ENCODE measurements at places on chromosomes 7 and 10.
A peak's percentile ranks its signal among the peaks of the same experiment; 100 is the strongest.

- DNase-seq, result no peak
These were observed 218.9 kb downstream of the DOCK4 start for GRCh38 chr7:111987115-111987826.

- no peak for DNase-seq
These were observed 266.6 kb upstream of the GNAI1 start for GRCh38 chr7:79868010-79868409.

- no peak for DNase-seq
These were observed 31.2 kb upstream of the FFAR4 start for GRCh38 chr10:93535293-93535692.

- DNase-seq, result no peak
These were observed 35.5 kb upstream of the DRGX start for GRCh38 chr10:49431426-49431825.

DNA sequence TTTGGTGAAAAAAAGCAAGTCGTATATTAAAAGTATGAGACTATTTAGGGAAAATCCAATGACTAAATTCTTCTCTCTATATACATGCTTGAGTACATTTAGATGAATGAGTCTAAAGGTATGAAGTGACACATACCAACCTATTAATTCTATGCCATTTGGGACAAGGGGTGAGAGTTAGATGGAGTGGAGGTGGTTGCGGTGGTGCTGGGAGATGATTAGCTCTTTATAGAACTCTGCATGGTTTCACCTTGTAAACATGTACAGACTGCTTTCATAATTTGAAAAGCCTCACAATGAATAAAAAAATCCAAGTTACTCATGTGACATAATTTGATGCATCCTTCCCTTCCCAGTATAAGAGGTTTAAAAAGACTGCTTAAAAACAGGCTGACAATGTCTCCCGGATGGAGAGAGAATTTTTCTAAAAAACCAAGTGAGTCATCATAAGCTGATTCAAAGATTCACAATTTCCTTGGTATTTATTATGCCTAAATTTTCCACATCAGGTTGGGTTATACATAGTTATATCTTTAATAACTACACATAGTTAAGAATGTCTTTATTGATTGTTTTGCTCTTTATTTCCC is 572.8 kb downstream of the REEP3 start:
- no peak for DNase-seq

DNA sequence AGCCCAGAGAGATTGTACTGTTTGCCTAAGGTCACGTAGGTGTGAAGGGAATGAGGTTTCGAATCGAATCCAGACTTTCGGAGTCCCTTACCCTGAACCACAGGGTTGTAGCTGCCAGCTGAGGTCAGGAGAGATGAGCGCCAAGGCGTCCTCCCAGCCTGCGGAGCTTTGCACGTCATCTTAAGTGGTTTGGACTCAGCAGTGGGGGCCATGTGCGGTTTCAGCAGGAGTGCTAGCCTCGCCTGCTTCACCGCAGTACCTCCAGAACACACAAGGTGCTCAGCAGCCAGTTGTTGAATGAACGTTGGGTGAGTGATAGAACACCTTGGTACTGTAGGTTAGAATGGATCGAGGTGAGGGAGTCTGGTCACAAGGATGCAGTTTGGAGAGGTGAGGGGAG is 74.9 kb upstream of the PPIF start:
- DNase-seq, result no peak

DNA sequence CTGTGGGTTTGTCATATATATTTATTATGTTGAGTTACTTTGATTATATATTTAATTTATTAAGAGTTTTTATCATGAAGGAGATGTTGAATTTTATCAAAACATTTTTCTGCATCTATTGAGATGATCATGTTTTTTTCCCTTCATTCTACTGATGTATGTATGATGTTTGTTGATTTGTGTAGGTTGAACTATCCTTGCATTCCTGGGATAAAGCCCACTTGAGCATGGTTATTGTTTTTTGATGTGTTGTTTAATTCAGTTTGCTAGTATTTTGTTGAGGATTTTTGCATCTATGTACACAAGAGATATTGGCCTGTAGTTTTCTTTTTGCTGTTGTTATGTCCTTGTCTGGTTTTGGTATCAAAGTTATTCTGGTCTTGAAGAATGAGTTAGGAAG is 31.1 kb downstream of the SCART1 start:
- DNase-seq, result no peak

- DNase-seq, result no peak
These were observed 68.3 kb upstream of the AMPH start for GRCh38 chr7:38699471-38699870.

GRCh38 chr10:3781468-3782145 is 3.4 kb downstream of the KLF6 start:
- DNase-seq, result no peak

GRCh38 chr7:111789048-111789320 is 226.7 kb upstream of the IMMP2L start:
- no peak for DNase-seq

DNA sequence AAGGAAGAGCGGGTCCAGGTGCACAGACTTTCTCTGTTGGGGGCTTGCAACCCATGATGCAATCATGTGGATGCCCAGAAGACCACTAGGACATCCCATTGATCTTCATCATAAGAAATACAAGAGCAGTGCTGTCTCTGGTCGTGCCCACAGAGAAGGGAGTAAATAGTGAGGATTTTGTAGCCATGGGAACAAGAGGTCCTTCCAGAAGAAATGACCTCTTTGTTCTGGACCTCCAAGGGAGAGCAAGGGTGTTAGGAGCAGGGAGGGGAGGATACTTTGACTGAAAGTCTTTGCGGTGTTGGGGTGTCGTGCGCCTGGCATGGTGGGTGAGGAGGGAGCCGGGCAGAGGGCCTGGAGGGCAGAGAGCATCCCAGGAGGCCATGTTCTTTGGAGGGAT is 55.0 kb upstream of the EN2 start:
- no peak for DNase-seq

- DNase-seq, result no peak
These were observed 29.1 kb downstream of the GALNT11 start for GRCh38 chr7:152054367-152055230.

GRCh38 chr10:44478040-44478439 is 93.1 kb upstream of the CXCL12 start:
- DNase-seq, result peak; percentile 33

DNA sequence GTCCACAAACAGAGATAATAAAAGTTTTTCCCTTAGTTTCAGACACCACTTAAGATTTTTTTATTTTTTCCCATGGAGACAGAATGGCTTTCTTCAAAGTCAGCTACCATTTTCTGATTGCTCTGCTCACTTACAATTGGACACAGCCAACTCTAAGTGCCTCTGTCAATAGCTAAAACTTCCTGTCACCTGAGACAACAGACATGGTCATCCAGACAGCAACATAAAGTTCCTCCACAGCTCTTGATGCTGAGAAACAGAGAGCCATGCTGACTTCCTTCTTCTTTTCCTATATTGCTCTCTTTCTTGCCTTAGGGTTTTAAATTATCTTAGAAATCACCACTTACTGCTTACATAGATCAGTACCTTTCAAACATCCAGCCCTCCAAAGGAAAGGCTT is 12.0 kb downstream of the ZNF800 start:
- no peak for DNase-seq

GRCh38 chr7:140249036-140249806 is 72.4 kb upstream of the KDM7A start:
- no peak for DNase-seq

DNA sequence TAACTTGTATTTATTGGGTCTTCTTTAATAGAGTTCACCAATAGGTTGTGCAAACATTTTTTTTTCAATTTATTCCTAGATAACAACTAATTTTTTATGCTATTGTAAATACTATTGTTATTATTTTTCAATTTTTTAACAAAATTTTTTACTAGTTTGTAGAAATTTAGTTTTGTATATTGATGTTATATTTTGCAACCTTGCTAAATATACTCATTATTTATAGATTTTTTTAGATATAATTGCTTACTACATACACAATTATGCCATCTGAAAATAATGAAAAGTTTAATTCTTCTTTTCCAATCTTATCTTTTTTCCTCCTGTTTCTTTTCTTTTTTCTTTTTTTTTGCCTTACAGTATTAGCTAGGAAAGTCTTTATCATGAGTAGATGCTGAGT is 216.9 kb downstream of the SLC25A13 start:
- DNase-seq, result no peak

GRCh38 chr7:50196719-50197118 is 103.7 kb upstream of the ZPBP start:
- DNase-seq, result no peak

GRCh38 chr10:91907033-91907594 is 2.2 kb downstream of the FGFBP3 start:
- DNase-seq, result no peak

DNA sequence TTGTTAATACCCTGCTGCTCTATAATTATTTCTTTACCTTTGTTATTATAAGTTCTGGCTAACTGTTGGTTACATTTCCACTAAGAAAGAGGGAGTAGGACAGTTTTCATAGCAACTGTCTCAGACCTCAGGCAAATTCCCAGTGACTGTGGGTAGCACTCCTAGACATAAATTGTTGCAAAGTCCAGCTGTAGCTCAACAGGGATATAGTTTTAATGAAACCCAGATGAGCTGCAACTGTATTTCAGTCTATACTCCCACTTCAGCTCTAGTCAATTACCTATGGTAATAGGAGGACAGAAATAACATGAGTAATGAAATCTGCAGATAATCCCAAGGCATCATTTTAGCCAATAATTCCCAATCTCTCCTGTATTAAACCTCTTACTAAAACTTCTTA is 103.0 kb upstream of the SEMA3A start:
- no peak for DNase-seq

DNA sequence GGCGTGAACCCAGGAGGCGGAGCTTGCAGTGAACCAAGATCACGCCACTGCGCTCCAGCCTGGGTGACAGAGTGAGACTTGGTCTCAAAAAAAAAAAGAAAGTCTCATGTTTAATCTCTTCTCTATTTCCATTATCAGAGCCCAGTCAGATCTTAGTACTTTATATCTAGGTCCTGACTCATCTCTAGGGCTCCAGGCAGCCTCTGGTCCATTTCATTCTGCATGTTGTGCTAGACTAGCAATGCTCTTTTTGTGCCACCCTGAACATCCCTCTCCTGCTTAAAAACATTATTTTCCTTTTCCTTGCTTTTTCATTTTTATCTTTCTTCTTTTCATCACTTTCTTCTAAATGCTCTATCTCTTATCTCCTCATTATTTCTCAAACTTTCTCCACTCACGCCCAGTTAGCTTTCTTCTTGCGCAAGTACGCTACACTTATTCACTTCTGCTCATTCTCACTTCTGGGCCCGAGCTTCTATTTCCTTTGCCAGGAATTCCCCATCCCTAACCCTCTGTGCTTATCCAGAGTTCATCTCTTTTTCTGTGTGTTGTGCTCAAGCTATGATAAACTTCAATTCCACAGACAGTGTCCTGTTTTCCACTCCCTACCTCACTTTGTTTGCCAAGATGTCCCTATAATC is 63.9 kb downstream of the BTAF1 start:
- DNase-seq, result peak; percentile 5

GRCh38 chr7:28507525-28508282 is 95.4 kb downstream of the CREB5 start:
- no peak for DNase-seq

DNA sequence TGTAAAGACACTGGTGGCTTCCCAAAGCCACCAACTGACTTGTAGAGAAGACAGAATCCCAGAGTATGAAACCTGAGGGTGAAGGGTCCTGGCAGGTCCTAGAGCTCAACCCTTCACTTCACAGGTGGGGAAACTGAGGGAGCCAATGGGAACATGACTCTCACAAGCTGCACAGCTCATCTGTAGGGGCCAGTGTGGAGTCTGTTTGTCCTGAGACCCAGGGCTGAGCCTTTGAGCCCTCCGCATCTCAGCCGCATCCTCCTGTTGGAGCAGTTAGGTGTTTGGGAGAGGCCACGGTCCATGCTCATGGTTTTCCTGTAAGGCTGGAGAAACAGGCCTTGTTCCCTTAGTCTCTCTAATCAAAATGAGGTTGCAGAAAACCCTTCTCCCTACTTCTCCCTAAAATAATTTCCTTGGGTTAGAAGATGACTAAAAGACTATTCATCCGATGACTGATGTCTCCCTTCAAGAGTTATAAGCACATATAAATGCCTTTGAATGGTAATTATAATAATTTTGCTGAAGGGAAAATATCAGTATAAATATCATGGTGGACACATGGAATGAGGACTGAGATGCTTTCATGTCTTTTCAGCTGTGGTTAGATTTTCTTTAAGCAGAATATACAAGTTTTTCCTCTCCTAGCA is 10.3 kb downstream of the HTRA1 start:
- DNase-seq, result no peak

DNA sequence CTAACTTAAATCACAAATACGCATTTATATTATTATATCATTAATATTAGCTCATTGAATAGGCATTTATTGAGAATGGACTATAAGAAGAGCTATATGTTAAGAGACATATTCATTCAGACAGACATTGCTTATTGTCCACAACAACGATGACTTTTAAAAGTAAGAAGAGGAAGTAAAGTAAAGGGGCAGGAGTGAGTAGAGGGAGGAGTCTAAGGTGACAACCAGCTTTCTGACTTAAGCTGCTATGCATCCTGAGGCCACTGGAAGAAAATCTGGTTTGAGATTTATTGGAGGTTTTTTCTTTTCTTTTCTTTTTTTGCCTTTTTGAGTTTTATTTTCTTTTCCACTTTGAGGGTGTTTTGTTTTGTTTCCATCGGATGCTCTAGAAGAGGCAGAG is 723.5 kb downstream of the GRM8 start:
- no peak for DNase-seq

GRCh38 chr7:40475681-40475982 is 340.8 kb downstream of the SUGCT start:
- no peak for DNase-seq

GRCh38 chr7:116218051-116218645 is 7.8 kb downstream of the TES start:
- DNase-seq, result peak; percentile 75

- DNase-seq, result no peak
These were observed 40.8 kb downstream of the INPP5A start for GRCh38 chr10:132578287-132578951.

DNA sequence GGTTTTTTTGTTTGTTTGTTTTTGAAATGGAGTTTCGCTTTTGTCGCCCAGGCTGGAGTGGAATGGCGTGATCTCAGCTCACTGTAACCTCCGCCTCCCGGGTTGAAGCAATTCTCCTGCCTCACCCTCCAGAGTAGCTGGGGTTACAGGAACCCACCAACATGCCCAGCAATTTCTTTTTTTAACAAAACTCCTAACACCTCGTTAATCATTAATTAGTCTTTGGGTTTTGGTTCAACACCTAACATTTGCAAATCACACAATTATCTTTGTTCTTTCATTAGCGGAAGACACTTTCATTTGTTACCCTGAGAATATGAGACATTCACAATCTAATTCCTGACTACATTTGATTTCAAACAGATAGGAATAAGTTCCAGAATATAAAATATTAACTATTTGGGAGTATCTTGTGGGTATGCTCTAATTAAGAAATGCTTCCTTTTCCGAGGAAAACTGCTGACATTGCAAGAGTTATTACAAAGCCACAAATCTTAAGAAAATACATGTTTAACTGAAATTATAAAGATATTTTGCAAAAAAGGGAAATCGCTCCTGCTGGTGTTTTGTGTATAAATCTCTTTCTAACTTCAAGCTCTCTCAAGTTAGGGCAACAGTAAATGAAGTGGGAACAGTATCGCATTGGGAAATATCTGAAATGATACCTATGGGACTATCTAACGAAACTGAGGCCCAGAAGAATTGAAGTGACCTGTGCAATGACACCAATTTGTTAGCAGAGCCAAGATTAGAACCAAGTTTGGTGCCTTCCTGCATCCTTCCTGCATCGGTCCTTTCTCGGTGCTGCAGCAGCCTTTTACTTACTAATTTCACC is 1.2 kb upstream of the LSM8 start:
- DNase-seq, result no peak

- peak; percentile 94 for DNase-seq
These were observed at the start of gene CYTH3 for GRCh38 chr7:6272481-6273323. TSS of gene CYTH3 (minus strand) at chr7:6272624. CDS start at chr7:6272507, 117 bp downstream.

Data from erythroblast (primary cell).